NCI-H1694 (cell line): ENCODE measurements at places on chromosomes 3 and 15.

- DNase-seq = no peak
Observed at GRCh38 chr3:69842351-69842750, 103.1 kb downstream of the MITF start.

GRCh38 chr3:99927671-99928457, 110.2 kb downstream of the CMSS1 start:
- DNase-seq = no peak

GRCh38 chr3:65723011-65723410, 315.7 kb downstream of the MAGI1 start:
- DNase-seq = no peak

GRCh38 chr15:78624651-78625590, 4.1 kb upstream of the CHRNA3 start:
- DNase-seq = no peak

- no peak for DNase-seq
Observed at GRCh38 chr3:65905771-65906170, 132.9 kb downstream of the MAGI1 start.

GRCh38 chr3:196063456-196063855, 18.4 kb downstream of the TFRC start:
- DNase-seq = no peak

DNA sequence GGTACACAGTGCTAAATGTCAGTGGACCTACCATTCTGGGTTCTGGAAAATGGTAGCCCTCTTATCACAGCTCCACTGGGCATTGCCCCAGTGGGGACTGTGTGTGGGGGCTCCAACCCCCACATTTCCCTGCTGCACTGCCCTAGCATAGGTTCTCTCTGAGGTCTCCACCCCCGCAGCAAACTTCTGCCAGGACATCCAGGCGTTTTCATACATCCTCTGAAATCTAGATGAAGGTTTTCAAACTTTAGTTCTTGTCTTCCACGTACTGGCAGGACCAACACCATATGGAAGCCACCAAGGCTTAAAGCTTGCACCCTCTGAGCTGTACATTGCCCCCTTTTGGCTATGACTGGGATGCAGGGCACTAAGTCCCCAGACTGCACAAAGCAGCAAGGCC, 788.2 kb upstream of the ALCAM start:
- DNase-seq = no peak
